GM03348 (cell line): ENCODE measurements at places on chromosomes 12 and 14.
A peak's percentile ranks its signal among the peaks of the same experiment; 100 is the strongest.

- no peak for DNase-seq
Observed at GRCh38 chr14:105888151-105888550, 361.8 kb downstream of the TMEM121 start.

DNA sequence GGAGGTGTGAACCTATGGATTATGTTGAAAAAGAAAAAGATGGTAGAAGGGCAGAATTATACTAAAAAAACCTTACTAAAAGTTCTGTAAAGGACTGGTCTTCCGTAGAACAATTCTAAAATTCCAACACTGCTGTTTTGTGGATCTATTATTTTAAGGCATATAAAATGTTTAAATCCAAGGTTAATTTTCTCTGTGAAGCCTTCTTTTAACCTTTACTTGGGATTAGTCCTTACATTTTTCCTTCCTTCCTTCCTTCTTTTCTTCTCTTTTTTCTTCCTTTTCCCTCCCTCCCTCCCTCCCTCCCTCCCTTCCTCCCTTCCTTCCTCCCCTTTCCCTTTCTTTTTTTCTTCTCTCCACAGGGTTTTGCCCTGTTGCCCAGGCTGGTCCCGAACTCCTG is 4.9 kb upstream of the GTSF1 start:
- no peak for DNase-seq

GRCh38 chr14:81161088-81161487 is 59.7 kb downstream of the GTF2A1 start:
- DNase-seq: no peak

- DNase-seq: no peak
Observed at GRCh38 chr14:57378661-57379060, 11.7 kb upstream of the NAA30 start.

DNA sequence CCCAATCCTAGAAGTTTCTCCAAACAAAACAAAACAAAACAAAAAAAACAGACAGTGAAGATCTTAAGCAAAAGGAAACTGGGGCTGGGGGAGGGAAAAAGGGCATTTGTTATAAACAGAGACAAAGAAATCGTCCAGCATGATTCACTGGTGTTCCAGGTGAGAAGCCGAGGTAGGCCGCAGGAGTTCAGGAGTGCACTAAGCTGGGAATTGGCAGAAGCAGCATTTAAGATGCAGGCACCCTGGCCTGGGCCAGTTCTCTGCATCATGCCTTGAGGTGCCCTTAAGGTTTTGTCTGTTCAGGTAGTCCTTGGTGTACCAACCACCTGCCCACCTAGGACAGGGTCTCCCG is 11.2 kb downstream of the TBX3 start:
- no peak for DNase-seq

DNA sequence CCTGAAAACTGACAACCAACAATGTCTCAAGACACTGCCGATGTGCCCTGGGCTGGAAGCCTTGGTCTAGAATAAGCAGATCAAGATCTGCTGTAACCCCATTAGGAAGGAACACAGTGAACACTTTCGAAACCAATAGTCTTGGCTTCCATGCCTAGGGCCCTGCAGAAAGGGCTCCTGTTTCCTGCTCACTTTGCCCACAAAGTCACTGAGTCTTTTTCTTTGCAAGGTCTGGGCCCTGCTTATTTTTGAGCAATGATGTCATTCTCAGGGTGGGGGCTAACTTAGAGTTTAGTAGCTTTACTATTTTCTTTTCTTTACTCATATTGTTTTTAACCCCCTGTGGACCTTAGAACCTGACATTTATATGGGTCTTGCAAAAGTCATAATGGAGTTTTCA is 704.2 kb upstream of the TMEM132C start:
- DNase-seq: no peak

- DNase-seq: peak; percentile 47
Observed at GRCh38 chr14:55133416-55133815, 4.4 kb downstream of the LGALS3 start.

DNA sequence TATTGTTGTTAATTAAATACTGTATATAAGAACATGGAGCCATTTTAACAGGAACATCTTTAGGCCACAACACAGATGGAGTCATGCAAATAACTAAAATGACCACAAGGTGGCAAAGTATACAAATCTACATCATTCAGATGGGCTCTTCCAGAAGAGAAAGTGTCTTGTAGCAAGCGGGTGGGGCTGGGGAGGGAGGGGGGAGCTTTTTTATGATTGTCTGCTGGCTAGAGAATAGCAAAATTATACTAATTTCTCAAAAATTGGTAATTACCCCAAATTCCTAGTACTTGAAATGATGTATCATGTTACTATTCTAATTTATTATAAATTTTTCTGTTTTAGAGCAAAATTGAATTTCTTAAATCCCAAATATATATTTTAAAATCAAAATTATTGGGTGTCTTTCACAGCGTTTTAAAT is 378.7 kb downstream of the PRKD1 start:
- peak; percentile 81 for DNase-seq

DNA sequence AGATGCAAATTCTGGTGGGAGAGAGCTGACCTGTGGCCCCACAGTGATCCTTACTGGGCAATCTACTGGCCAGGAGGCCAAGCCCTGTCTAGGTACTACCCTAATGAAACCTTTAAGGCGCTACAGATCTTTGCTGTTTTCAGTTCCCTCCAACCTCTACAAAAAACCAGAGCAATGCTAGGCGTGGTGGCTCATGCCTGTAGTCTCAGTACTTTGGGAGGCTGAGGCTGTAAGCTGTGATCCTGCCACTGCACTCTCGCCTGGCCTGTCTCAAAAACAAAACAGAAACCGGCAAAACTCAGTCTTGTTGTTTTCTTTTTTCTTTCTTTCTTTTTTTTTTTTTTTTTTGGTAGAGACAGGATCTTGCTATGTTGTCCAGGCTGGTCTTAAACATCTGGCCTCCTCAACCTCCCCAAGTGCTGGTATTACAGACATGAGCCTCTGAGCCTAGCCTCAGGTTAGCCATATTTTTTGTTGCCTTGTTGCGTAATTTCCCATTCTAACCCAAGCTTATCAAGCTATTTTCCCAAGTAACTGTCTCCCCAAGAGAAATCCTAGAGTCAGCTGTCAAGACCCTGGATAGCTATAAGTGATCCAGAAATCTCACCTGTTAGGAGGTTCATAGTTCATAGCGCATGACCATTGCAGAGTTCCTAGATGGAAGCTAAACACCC is 2.8 kb downstream of the ETFBKMT start:
- DNase-seq: no peak

GRCh38 chr14:40841886-40842285 is 764.8 kb upstream of the LRFN5 start:
- DNase-seq: no peak

GRCh38 chr12:14656846-14657245 is 39.6 kb downstream of the GUCY2C start:
- no peak for DNase-seq

- no peak for DNase-seq
Observed at GRCh38 chr14:64702493-64703394, 1.5 kb upstream of the PLEKHG3 start.

DNA sequence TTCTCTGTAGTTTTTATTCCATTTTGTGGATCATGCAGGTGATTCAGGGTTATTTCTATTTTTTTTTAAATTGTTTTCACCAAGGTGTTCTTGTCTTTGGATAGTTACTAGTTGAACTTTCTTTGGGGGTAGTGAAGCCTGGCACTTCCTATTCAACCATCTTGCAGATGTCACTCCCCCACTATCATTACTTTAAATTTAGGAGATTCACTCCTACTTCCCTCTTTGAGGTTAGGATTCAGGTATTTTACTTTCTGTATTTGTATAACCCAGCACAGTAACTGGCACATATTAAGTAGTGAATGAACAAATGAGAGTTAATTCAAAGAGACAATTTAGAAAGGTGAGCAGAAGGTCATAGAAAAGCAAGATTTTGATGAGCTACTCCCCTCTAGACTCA is 255.6 kb downstream of the ATP23 start:
- no peak for DNase-seq

- no peak for DNase-seq
Observed at GRCh38 chr12:53376747-53377146, 3.2 kb upstream of the SP1 start.

DNA sequence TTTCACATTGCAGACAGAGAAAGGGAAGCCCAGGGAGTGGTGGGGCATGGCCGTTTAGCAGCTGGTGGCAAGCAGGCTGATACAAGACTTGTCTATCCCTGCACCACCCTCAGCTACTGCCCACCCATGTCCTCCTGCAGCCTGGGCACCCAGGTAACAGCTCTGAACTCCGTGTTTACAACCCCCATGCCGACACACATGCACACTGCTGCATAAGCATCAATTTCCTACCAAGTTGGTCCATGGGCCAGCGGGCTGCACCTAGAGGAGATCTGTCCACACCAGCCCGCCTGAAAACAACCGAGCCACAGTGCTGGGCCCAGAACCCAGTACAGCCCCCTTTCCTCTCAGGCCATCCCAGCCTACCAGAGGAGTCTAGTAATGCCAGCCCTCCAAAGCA is 75.9 kb upstream of the C14orf180 start:
- DNase-seq: no peak

GRCh38 chr12:114447274-114447716 is 41.4 kb upstream of the TBX5 start:
- DNase-seq: no peak

DNA sequence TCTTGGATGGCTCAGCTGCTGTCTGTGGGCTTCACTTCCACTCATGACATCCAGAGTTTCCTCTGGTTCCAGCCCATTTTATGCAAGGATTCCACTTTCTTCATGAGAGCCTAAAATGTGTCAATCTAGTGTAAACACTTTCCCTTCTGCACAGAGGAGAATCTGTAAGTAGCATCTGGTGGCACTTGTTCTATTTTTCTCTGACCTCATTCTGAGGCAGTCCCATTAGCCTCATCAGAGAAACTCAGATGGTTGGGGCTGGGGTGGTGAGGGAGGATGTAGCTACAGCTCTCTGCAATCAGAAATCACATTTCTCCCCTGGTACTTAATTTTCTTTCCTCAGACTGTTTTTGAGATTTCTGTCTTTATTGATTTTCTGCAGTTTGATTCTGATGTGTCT is 81.6 kb downstream of the PRMT8 start:
- DNase-seq: no peak

DNA sequence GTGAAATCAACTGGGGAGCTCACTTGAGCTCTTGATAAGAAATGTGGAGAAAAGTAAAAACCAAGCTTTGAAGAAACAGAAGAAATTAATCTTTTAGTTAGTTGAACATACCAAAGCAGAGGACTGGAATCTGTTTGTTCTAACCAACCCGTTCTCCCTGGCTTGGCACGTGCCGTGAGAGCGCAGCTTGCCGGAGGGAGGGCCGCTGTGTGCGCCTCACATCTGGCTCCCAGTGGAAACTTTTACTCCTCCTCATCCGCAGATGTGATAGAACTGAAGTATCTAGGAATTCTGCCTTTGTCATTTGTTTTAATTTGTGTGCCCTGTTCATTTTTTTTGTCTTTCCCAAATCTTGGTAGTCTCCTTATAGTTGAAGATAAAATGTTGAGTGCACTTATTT is 64.9 kb downstream of the DDX51 start:
- DNase-seq: no peak

- DNase-seq: no peak
Observed at GRCh38 chr14:28494196-28494595, 272.4 kb upstream of the FOXG1 start.

GRCh38 chr14:51248016-51248987 is 8.3 kb downstream of the TMX1 start:
- no peak for DNase-seq

DNA sequence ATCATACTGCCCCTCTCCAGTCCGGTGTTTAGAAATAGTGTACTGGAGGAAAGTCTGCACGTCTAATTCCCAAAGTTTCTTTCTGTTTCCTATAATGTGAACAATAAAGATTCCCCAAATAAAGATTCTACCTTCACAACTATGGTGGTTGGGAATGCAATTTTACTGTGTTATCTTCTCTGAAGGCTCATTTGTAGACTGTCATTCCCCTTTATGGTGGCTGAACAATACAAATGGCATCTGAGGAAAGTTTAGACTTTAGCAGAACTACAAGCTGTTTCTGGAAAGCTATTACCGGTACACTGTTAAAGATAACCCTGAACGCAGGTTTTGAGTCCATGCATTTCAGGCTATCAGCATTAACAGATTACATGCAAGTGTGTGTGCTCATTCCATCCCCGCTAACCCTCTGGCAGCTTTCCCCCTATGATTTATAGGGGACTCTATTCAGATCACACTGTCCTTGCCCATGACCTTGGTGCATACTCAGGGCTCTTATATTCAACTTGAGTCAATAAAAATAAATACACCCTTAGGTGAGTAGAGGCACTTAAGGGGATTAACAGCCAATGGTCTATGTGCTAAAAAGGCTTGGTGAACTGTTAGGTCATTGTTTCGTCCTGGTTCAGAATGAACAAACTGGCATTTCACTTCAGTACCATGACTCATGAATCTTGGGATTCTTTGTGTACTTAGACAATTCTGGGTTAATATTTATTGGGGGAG is 60.7 kb upstream of the PYGL start:
- DNase-seq: peak; percentile 47

DNA sequence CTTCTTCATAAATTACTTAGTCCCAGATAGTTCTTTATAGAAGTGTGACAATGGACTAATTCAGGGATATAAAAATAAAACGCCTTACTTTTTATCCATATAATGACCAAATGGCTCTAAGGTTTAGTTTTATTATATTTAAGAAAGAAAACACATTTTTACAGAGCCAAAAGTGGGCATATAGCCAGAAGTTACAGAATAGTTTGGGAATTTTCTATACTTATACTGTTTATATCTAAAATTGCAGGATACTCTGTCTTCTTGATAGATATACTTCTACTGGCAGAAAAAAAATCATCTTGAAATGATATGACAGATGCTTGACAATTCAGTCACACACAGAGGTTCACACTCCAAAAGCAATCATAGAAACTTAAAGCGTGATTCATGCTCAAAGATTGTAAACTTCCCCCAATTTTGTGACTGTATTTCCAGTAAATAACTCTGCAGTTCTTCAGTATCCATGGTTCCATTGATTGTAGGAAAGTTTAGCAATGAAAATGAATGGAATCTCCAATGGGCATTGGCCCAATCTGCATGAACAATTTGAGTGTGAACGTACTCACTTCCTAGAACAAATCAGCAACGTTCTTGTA is 307.8 kb downstream of the NOVA1 start:
- peak; percentile 52 for DNase-seq

GRCh38 chr14:19873178-19873577 is 1.8 kb upstream of the OR4K2 start:
- no peak for DNase-seq

- no peak for DNase-seq
Observed at GRCh38 chr12:125149160-125150108, 84.2 kb downstream of the AACS start.
